Left lung (tissue), 14 donors: ENCODE measurements at places on chromosomes 13 and 19. TPM values are rescaled to one million over a fixed set of nuclear protein-coding genes. Genes with fewer than 3 reads are reported as not detected.

- no peak for DNase-seq
- H3K27ac ChIP-seq: no peak overlapping the region
- H3K4me1 ChIP-seq: no peaks in the 10 kb centered on the region
- H3K27me3 ChIP-seq: no peaks in the 10 kb centered on the region
- H3K36me3 ChIP-seq: peaks cover 4% of the 10 kb centered on the region
Measured at GRCh38 chr13:52695856-52696255, 43.2 kb downstream of the SUGT1 start.

GRCh38 chr13:103833294-103833852, 767.2 kb upstream of the SLC10A2 start:
- no peak overlapping the region for H3K4me3 ChIP-seq
- no peaks in the 10 kb centered on the region for H3K27me3 ChIP-seq
- H3K36me3 ChIP-seq: no peaks in the 10 kb centered on the region
- H3K27ac ChIP-seq: no peak overlapping the region
- no peaks in the 10 kb centered on the region for H3K4me1 ChIP-seq

DNA sequence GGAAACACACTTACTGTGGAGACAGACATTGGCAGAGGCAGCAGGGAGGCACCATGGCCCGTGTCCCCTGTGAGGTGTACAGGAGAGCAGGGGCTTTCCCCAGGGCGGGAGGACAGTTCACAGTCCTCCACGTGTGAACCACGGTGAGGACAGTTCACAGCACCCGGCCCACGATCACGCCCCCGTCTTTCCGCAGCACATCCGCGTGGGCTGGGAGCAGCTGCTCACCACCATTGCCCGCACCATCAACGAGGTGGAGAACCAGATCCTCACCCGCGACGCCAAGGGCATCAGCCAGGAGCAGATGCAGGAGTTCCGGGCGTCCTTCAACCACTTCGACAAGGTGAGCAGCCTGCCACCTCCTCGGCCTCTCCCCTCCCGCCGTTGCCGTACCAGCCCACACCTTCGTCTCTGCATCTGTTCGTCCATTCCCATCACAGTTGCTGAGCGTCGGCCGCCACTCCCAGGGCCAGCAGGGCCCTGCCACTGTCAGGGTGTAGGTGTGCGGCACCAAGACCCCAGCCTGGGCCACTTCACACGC, 17.4 kb downstream of the CAPN12 start:
- no peak for DNase-seq
- H3K27ac ChIP-seq: no peak overlapping the region
- H3K4me1 ChIP-seq: no peaks in the 10 kb centered on the region

DNA sequence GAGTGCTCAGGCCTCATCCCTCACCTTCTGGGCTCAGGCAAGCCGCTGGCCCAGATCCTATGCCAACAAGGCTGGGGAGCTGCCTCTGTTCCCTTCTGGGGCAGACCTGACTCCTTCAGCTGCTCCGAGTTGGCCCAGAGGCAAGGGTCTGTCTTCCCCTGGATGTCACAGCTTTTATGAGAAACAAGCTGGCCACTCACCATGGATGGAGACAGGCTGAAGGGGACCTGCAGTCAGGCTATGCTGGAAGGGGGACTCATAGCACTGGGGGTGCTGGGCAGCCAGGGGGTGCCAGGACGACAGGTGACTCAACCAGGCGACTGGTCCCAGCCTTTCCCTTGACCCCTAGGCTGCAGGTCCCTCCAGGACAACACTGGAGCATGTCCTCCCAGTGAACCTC, 52.4 kb upstream of the C1QTNF9B start:
- no peaks in the 10 kb centered on the region for H3K36me3 ChIP-seq
- H3K4me1 ChIP-seq: no peaks in the 10 kb centered on the region
- H3K27ac ChIP-seq: no peak overlapping the region
- H3K27me3 ChIP-seq: no peaks in the 10 kb centered on the region
- no peak overlapping the region for H3K4me3 ChIP-seq
- no peak for DNase-seq

GRCh38 chr13:103694033-103694432, 627.8 kb upstream of the SLC10A2 start:
- no peak overlapping the region for H3K27ac ChIP-seq
- H3K4me1 ChIP-seq: no peaks in the 10 kb centered on the region
- H3K27me3 ChIP-seq: no peaks in the 10 kb centered on the region

DNA sequence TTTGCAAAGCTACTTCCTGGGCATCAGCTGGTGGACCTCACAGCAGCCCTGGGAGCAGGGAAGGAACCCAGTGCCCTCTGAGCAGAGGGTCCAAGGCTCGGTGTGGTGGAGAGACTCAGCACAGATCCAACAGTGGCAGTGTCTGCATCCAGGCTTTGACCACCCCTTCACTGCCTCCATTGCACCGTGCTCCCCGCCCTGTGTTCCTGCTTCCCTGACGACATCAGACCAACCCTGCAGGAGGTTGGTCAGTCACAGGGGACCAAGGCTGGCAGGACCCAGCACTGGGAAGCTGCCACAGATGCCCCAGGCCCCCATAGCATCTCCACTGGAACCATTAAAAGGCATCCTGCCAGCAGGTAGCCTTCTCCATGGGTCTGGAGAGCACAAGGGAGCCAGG, 7.8 kb upstream of the VSTM2B start:
- peaks cover 58% of the 10 kb centered on the region for H3K27me3 ChIP-seq
- DNase-seq: no peak
- H3K4me1 ChIP-seq: no peaks in the 10 kb centered on the region
- H3K4me3 ChIP-seq: no peak overlapping the region
- no peak overlapping the region for H3K27ac ChIP-seq
- no peaks in the 10 kb centered on the region for H3K36me3 ChIP-seq

Gene ZSCAN5C
- polyA plus RNA-seq: not detected

Gene TMIGD2
- polyA plus RNA-seq: 0.22 TPM
